ENCODE measurements at places on chromosomes 5 and 9.

DNA sequence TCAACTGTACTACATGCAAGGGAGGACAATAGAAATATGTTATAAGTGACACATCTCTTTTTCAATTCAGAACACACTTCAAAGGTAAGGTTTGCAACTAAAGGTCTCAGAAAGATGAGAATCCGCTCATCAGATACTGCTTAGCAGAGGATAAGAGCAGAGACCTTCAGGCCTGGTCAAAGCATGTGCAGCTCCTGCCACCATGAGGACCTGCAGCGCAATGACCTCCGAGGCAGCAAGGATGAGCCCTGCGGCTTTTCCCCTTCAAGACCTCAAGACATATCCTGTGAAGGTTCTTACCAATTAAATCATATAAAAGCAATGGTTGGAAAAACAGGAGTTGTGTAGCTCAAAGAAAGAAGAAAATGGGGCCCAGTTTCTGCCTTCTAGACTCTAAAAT lies 135.8 kb downstream of the TRIM36 start:
- no peak for DNase-seq

DNA sequence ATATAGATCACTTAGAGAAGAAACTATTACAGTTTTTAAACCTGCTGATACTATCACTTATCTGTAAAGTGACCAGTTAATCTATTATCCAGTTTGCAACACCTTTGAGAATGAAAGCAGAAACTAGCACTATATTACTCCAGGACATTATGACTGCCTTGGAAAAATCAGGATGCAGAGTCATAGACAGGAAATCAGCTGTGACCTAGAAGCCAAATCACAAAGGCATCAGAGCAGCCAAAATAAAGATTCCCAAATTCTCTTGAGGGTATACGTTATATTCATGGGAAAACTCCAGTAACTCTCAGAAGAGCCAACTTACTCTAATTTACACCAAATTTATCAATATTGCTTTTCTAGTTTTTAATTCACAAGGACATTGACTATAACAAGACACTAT lies 49.9 kb downstream of the CDO1 start:
- no peak for DNase-seq

GRCh38 chr5:174338185-174339010 lies 292.9 kb downstream of the NSG2 start:
- no peak for DNase-seq

GRCh38 chr9:35691334-35691650 lies 1.6 kb upstream of the TPM2 start:
- no peak for DNase-seq

- DNase-seq, result no peak
Measured at GRCh38 chr9:109301012-109301411, 19.8 kb downstream of the EPB41L4B start.

DNA sequence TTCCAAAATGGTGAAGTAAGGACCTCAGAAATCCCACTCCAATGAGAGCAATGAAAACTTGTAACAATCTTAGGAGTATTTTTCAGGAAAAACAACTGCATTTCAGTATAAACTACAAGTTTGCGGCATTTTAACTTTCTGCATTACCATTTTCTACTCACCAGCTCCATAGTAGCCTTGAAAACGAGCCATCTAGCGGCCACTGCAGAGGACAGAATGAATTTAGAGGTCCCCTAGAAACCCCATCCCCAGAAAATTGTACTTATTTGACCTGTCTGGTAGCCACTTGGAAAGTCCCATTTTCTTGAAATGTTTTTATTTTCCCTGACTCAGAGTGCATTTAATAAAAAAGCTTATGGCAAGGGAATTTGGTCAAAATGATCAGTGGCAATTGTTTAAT lies 205.4 kb upstream of the ITGA1 start:
- DNase-seq, result no peak

GRCh38 chr9:136545692-136545964 lies 220 bp downstream of the NOTCH1 start:
- DNase-seq, result no peak

DNA sequence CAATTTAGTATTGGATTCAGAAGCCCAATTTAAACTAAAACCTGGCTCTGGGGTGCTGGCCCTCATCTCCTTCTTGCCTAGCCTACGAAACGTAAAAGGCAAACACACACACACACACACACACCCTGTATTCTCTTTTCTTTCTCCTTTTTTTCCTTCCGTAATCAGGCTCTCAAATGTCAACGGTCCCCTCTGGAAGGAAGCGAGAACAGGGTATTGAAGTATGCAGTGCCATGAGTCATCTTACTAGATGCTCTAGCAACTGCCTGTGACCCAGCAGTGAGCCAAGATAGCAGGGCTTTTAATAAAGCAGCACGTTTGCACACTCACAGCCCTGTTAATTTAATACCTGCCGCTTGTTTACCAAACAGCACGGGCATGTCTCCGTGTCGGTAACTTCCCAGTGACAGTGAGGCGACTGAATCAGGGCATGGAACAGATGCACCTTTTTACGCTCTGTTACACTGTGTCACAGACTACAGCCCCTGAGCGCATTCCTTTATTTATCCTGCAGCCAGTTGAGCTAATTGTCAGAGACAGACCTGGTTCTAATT lies 243.8 kb downstream of the BNC2 start:
- DNase-seq, result no peak

DNA sequence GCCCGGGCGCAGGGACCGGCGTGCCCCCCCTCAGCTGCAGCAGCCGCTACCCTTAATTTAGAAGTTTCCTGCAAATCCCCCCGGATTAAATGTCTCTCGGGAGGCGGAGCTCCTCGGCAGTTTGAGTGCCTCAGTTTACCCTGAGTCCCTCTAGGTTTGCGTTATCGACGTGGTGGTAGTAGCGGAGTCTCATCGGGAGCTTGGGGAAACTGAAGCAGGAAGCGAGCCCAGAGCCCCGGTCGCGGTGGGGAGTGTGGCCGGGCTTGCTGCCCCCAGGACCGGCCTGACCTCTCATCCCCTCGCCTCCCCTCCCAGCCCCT lies 529 bp upstream of the TPM2 start:
- no peak for DNase-seq

DNA sequence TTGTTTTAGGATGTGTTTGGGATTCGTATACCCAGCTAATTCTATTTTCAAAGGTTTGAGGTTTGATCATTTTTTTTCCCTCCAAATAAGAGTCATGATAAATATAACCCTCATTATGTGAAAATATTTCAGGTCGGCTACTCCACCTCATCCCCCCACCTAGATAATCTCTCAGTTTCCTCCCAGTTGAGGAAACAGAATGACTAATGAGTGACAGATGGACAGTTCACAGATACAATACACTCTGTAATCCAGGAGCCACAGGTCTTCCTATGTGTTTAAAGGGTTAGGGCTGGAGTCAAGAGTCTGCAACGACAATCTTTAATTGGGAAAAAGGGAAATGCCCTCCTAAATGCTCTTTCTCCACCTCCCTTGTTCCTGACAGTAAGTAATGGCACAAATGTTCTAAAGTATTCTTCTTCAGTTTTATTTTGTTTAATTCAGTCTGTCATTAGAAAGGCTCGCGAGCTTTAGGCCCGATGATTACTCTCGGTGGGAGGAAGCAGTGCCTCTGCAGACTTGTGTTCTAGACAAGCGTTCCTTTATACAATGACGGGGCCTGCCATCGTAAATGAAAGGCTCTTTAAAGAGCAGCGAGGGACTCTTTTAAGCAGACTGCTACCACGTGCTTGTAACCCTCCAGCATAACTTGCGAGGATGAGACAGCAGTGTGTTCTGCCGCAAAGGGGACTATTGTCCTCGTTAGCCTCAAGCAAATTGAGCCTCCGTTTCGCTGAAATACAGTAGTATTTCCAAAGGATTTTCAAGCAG lies 69.0 kb downstream of the MEF2C start:
- DNase-seq, result no peak

- DNase-seq, result no peak
Measured at GRCh38 chr5:172971482-172971881, 12.1 kb upstream of the ATP6V0E1 start.

- DNase-seq, result no peak
Measured at GRCh38 chr5:56813302-56813701, 2.0 kb upstream of the MAP3K1 start.

DNA sequence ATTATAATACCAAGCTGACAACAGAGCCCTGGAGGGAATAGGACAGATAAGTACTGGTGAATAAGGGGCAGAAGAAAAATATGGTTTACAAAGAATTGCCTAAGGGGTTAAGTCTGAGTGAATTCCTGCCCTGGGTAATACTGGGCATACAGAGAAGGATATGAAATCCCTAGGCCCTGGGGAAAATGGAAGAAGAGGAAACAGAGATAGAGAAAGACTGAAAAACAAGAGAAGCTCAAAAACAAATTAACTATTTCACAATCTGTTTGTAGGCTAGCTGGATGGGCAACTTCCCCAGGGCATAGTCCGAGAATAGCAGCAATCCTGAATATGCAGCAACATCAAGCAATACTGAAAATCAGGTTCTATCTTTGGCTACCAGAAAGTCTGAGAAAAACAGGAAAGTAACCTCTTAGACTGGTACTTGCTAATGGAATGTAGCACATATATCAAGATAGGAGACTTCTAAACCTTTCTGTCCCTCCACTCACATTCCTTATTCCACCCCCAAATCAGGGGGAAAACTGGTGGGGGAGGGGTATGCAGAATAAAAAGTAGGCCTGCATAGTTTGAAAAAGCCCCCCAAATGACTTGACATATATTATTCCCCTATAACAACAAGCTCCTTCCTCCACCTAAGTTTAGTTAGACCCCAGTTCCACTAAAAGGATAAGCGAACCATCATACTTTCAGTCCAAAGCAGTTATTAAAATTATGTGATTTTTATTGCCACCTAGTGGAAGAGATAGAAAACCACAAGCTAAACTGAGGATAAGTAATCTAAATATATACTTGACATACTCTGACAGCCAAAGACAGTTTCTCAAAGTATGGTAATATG lies 20.6 kb downstream of the SLC38A9 start:
- no peak for DNase-seq

GRCh38 chr9:108850293-108850897 lies 5.4 kb downstream of the ACTL7B start:
- no peak for DNase-seq

DNA sequence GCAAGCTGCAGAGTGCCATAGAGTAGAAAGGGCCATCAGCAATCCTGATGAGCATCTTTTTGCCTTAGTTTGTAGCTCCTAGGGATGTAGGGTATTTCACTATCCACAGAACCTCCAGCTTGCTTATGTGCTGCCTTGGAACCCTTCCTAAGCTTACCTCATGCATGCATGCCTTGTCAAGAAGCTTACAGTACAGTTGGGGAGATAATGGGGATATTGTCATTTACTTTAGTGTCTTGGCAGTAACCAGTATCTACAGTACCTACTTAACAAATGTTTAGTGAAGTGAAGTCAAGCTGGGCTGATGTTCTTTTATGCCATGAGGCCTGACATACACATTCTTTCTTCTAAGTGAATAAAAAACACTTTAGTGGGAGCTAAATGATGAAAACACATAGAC lies 164.6 kb upstream of the PPP1R2B start:
- no peak for DNase-seq

- DNase-seq, result no peak
Measured at GRCh38 chr5:171646102-171647042, 139.2 kb upstream of the SMIM23 start.

- no peak for DNase-seq
Measured at GRCh38 chr5:20554001-20554400, 566.0 kb upstream of the CDH18 start.

DNA sequence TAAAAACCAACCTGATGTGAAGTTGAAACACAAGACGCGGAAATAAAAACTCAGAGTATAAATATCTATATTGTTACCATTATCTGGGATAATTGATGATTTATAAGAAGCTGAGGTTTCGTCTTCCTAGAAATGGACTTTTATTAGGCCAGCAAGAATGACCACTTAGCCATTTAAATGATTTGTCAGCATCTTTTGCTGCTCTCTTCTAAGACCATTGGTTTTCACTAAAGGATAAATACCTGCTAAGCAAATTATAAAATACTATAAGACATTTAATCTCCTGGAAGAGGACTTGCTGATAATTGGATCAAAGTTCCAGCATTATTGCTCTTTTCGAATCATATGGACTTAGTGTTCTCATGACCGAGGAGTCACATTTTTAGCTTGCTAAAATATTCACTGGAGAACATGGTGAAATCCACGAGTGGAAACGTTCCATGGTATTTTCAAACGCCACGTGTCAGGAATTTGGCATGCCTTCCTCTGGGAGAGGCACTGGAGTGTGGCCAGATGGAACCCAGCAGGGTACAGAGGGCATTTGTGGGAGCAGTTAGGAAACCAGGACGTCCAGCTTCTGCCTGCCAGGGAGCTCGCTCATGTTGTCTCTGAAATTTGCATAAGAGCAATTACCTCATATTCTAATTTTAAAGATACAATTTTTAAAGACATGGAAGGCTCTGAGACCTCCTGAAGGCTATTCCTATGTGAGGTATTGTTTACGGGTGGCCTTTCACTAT lies 43.1 kb downstream of the TNFAIP8 start:
- DNase-seq, result no peak

- no peak for DNase-seq
Measured at GRCh38 chr5:158714049-158714643, 385.6 kb downstream of the EBF1 start.

DNA sequence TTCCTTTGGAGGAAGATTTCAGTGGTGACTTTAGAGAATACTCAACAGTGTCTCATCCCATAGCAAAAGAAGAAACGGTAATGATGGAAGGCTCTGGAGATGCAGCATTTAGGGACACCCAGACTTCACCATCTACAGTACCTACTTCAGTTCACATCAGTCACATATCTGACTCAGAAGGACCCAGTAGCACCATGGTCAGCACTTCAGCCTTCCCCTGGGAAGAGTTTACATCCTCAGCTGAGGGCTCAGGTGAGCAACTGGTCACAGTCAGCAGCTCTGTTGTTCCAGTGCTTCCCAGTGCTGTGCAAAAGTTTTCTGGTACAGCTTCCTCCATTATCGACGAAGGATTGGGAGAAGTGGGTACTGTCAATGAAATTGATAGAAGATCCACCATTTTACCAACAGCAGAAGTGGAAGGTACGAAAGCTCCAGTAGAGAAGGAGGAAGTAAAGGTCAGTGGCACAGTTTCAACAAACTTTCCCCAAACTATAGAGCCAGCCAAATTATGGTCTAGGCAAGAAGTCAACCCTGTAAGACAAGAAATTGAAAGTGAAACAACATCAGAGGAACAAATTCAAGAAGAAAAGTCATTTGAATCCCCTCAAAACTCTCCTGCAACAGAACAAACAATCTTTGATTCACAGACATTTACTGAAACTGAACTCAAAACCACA lies 67.4 kb downstream of the VCAN start:
- DNase-seq, result no peak

DNA sequence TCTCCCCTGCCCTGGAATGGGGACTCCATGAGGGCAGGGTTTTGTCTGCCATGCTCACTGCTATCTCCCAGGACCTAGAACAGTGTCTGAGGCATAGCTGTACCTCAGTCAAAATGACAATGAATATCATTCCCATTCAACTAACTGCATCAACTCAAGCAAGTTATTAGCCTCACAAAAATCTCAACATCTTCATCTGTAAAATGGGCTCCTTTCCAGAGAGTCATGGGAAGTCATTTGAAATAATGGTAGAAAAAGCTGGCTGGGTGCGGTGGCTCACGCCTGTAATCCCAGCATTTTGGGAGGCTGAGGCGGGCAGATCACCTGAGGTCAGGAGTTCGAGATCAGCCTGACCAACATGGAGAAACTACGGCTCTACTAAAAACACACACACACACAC lies 9.4 kb downstream of the SH2D3C start:
- DNase-seq, result no peak
